Ecto neural progenitor cell (in vitro differentiated cells): ENCODE measurements at places on chromosomes 2 and 18.

DNA sequence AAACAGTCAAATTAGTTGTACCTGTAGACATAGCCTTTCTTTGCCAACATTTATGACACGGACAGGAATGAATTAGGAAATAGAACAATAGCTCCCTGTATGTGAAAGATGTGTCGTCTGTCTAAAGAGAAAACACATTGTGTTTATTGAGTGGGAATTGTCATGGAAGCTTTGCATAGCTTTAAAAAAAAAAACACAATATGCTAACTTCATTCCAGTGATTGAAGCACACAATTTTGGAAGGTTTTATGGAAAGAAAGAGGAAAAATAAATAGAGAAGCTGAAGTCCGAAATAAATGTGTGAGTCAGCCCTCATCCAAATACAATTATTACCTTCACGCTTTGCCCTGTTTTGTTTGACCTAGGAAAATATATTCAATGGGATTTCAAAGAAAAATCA is 1095.7 kb downstream of the TSN start:
- no peak for DNase-seq

- DNase-seq = peak; percentile 19
These were observed 214.6 kb downstream of the TTC32 start for GRCh38 chr2:19687017-19687659.

DNA sequence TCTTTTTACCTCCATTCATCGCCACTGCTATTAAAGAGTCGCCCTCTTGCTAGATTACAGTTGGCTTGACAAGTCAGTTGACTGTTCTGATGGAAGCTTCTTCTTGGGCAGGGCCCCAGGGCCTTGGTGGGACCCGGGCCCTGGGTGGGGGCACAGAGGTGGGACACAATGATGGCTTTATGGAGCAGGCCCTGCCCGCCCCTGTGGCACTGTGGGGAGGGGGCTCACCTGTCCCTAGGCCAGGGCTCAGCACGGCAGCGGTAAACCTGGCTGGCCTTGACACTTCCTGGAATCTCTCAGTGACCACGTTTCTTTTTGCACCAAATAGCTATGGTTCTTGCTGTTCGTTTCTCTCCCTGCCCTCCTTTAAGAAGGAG is 4.9 kb upstream of the HS6ST1 start:
- DNase-seq = peak; percentile 46

DNA sequence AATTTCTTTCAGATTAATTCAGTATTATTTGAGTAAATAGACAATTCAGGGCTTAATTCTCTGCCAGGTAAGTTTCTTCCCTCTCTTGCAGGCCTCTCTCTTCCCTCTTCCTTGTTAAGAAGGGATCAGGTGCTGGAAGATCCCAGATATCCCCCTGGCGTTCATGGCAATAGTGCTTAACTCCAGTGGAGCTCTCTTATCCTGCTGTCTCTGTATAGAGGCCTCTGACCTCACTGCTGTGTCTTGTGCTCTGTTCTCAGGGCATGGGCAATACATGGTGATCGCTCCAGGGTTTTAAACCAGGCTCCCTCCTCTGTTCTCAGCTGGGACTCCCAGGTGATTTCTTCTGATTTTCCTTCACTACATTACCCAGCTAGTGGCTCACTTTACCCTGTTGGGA is 226.8 kb downstream of the MC4R start:
- DNase-seq = no peak

DNA sequence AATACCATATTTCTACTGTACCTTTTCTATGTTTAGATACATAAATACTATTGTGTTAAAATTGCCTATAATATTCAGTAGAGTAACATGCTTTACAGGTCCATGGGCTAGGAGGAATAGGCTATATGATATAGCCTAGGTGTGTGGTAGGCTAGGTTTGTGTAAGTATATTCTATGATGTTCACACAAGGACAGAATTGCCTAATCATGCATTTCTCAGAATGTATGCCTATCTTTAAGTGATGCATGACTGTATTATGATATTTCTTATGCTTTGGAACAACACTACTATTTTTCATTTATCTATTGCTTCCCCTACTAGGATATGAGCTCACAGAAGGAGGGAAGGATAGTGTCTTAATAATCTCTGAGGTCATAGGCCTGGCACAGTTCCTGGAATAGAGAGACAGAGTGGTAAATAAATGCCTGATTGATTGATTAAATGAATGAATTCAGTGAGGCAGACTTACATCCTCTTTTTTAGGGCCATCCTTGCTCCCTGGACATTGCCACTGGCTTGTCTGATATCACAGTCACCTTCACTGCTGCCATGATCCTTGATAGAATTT is 121.0 kb downstream of the MYO3B start:
- DNase-seq = no peak

- DNase-seq = no peak
These were observed 6.7 kb upstream of the SLC4A5 start for GRCh38 chr2:74349889-74350288.

DNA sequence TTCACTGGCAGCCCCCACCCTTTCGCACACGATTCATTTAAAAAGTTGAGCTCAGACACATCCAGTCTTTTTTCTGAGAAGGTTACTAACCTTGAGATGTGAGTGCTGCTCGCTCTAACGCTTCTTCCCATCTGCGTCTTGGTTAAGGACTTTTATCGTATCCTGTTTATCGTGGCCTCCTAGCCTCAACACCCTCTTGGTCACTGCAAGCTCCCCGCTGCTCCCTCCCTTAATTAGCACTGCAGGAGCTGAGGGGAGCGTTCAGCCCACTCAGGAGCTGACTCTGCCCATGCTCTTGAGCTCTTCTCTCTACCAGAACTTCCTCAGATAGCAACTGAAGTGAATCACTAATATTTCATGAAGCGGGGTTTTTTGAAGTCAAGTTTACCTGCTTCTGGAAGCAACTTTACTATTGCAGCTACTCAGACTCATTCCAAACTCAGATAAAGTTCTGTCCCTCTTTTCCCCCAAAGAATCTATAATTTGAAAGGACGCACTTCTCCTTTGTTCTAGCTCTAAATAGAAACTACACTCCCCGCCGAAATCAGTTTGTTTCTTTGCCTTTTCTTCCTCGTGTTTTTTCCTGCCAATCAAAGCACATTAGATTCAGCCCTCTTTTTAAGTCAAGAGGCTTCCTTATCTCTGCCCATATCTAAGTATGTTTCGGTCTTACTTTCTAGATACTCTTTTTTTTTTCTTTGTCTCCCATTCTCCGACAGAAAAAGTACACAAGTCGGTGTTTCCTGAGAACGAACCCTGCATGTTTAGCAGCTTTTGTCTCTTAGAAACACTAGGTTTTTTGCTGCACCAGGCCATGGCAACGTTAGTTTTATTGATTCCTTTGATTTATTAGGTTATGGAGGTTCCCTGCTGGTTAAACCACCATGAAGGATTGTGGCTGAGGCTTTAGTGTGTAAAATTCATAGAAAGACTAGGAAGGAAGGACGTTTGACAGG is 9.3 kb upstream of the CD226 start:
- DNase-seq = no peak

GRCh38 chr2:141968433-141968832 is 162.4 kb downstream of the LRP1B start:
- DNase-seq = no peak

GRCh38 chr2:183123959-183124221 is 353 bp upstream of the NUP35 start:
- no peak for DNase-seq

GRCh38 chr2:8251856-8252255 is 430.0 kb upstream of the ID2 start:
- DNase-seq = no peak

DNA sequence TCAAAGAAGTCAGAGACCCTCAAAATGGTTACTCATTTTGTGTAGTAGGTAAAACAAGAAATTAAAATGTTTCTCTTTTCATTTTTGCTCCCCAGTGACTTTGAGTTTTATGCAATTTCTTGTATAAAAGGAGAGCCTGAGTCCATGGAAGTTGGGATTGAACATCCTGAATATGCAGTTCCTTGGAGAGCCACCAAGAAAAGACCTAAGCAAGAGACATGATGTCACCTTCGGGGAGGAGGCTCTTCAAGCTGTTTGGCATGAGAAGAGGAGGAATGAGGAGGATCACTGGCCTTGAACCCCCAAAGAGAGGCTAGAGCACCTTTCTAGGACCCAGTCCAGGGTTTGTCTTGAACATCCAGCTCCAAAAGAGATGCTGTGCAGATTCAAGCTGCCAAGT is 83.5 kb upstream of the STPG4 start:
- DNase-seq = no peak
